Muscle of arm (tissue), 14 donors: ENCODE measurements at places on chromosomes 4 and X. TPM values are rescaled to one million over a fixed set of nuclear protein-coding genes. Genes with fewer than 3 reads are reported as not detected.
A peak's percentile ranks its signal among the peaks of the same experiment; 100 is the strongest.

- no peak for DNase-seq
These were observed 387.4 kb downstream of the SPOCK3 start for GRCh38 chr4:166846939-166847338.

GRCh38 chr4:104973708-104974107, 173.0 kb upstream of the TET2 start:
- no peak for DNase-seq

- peak; percentile 55 for DNase-seq
These were observed at the start of gene STS for GRCh38 chrX:7147413-7147977. TSS of gene STS (plus strand) at chrX:7147712. CDS start at chrX:7253200, 105,488 bp downstream.

DNA sequence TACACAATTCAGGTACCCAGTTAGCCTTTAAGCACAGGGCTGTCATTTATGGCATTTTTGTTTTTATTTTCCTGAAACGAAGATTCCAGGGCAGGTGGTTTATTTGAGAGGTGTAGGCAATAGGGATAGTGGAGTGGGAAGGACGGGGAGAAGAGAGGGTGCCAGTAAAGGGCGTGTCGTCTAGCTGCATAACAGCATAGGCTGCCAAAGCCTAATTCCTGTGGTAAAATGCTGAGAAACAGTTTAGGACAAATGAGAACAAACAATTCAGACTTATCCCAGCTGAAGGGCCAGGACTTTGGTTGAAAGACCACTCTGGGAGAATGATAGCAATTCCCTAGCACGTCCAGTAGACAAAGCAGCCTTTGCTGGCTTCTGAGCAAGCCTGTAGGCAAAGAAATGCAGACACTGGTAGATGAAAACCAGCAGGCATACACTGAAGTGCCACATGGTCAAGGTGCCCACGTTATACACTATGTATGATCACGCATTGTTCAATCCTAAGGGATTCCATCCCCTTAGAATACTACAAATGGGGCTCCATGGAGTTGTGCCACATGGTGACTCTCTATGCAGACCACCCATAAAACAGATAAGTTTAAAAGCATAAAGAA, 70.6 kb downstream of the PKD2 start:
- no peak for DNase-seq

GRCh38 chr4:77843628-77844027, 19.0 kb upstream of the MRPL1 start:
- DNase-seq, result no peak

DNA sequence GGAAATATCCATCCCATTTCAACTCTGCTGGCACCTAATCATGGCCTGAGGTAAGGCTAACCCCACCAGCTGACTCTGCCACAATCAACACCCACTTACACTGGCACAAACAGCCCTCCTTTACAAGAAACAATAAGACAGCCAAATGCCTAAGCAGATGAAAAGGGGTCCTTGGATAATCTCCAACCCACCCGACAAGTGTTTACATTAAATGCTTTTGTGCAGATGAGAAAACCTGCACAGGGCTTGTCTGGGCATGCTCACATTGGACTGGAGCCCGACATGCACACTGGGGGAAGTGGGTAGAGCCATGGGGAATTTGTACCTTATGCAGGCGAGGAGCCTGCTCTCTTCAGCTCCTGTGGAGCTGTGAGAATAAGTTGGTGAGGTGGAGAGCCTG, 138.9 kb upstream of the ITM2A start:
- no peak for DNase-seq

The GAGE13 gene
- not detected for polyA plus RNA-seq
